ENCODE measurements at places on chromosomes 3 and 15. TPM values are rescaled to one million over a fixed set of nuclear protein-coding genes. Genes with fewer than 3 reads are reported as not detected.

DNA sequence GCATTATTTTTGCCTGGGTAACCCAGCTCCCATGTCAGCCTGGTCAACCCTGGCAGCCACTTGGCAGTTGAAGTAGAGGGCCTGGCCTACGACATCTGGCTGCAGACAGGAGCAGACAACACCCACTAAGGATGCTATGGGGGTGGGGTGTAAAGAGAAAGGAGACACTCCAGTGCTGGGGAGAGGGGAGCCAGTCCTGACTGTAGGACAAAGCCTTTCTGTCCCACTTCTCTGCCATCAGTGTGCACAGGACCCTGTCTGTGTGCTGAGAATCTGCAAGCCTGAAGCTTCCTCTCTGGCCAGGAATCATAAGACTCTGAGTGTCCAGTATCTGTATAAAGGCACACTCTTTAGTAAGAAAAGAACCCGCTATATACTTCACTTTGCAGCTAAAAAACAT, 96.3 kb upstream of the CHRM5 start:
- DNase-seq = no peak

- DNase-seq = peak; percentile 2
Observed at GRCh38 chr3:117691526-117691925, 981.9 kb downstream of the TUSC7 start.

GRCh38 chr3:57942388-57942787, 65.8 kb upstream of the FLNB start:
- DNase-seq = no peak

DNA sequence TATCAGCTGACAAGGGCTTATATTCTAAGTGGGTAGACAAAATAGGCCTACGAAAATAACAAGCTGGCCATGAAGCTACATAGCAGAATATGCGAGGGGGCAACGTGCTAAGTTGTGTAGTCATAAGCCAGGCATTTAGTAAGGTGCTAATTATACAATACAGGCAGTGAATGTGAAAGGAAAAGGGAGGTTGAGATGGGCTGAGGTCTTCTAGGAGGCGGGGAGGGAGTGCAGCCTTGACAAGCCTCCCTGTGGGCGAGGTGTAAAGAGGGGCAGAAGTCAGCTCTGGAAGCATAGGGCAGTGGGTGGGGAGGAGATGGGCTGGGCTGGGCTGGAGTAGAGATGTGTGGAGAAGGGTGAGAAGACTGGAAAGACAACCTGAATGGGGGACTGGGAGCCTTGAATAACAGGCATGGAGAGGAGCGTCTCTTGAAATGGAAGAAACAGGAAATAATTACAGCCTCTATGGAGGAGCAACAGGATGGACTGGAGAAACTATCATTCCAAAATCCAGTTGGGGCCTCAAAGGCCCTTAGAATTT, 1.2 kb downstream of the TIGIT start:
- no peak for DNase-seq

Gene POLQ
- polyA plus RNA-seq = 1.8 TPM

Gene IGDCC3
- not detected for polyA plus RNA-seq

DNA sequence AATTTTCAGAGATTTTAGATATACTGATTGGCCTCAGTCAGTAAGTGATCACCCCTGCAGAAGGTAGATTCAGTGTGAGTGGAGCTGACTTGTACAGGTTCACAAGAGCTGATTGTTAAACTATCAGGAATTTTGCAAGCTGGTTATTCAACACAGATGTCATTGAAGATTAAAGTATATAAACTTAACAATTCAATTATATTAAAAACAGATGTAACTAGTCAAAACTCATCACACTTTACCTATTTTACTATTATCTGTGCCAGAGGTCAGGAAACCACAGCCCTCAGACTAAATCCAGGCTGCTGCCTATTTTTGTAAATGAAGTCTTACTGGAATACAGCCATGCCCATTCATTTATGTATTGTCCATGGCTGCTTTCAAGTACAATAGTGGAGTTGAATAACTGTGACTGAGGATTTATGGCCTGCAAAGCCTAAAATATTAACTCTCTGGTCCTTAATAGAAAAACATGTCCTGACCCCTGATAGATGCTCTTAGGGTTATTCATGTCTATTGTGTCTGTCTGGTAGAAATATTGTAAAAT, 429.3 kb upstream of the PDZRN3 start:
- no peak for DNase-seq

Gene SH2D7
- not detected for polyA plus RNA-seq

Gene CPN2
- not detected for polyA plus RNA-seq

DNA sequence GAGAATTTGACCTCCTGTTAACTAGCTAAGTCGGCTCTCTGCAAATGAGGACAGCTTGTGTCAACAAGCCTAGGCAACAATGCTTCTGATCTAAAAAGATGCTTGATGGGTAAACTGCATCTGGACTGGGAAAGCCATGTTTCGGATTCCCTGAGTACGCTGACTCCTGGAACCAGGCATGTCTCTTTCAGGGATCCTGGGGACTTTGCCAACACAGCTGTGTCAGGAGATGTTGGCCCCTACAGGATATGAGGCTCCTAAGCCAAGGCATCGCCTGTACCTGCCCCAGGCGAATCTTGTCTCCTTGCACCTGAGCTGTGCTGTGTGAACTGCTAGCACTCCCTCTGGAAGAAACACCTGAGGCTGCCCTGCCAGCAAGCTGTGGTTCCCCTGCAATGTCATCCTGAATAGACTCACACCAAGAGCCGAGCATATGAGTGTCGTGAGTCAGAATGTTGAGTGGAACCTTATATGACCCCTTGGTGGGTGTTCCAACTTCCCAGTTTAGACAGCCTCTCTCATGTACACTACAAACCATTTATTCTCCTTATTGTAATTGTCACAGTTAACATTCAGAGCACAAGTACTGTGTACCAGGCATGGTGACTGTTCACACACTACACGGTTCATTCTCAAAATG, 17.0 kb downstream of the EOGT start:
- no peak for DNase-seq

Gene PLA2G4F
- not detected for polyA plus RNA-seq

- no peak for DNase-seq
Observed at GRCh38 chr3:12545473-12545791, at the start of gene MKRN2OS. TSS of gene MKRN2OS (minus strand) at chr3:12545499. CDS start at chr3:12545464, 35 bp downstream.

Gene SYNPR
- not detected for polyA plus RNA-seq

DNA sequence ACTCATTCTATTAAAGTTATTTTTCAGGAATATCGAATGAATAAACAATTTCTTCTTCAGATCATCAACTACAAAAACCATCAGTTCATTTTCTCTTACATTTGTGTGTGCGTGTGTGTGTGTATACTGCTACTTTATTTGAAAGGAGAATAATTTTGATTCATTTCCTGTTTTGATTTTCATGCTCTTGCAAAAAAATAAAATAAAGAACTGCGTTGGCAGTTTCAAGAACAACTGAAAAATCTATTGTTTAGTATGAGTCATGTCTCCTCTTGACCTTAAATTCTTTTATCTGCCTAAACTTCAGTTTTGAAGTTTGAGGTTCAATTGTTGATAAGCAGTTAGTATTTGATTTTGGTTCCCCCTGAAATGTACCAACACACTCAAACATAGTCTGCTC, 540.8 kb downstream of the FGF12 start:
- DNase-seq = peak; percentile 59

- no peak for DNase-seq
Observed at GRCh38 chr3:126948980-126949535, 33.9 kb upstream of the PLXNA1 start.

- DNase-seq = no peak
Observed at GRCh38 chr3:112806903-112807302, 39.8 kb downstream of the CD200R1L start.

Gene FSD2
- not detected for polyA plus RNA-seq

DNA sequence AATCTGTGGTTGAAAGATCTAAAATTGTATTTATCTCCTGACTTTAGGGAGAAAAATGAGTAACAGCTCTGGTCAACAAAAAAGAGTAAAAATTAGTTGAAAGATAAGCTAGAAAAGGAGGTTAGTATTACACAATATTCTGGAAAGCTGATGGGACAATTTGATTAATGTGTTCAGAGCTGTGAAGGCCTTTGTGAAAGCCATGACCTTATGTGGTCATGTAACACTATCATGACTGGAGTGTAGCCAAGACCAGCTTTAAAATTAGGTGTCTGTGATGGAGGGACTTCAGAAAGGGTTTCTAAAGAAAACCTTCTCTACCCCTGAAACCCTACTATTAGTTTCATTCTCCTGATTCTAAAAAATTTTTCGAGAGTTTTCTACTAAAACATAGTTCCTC, 127.2 kb downstream of the NFKBIZ start:
- DNase-seq = no peak

Gene GAP43
- polyA plus RNA-seq = not detected

Gene ADCY5
- polyA plus RNA-seq = 0.08 TPM

Gene CNTN3
- polyA plus RNA-seq = 0.08 TPM

DNA sequence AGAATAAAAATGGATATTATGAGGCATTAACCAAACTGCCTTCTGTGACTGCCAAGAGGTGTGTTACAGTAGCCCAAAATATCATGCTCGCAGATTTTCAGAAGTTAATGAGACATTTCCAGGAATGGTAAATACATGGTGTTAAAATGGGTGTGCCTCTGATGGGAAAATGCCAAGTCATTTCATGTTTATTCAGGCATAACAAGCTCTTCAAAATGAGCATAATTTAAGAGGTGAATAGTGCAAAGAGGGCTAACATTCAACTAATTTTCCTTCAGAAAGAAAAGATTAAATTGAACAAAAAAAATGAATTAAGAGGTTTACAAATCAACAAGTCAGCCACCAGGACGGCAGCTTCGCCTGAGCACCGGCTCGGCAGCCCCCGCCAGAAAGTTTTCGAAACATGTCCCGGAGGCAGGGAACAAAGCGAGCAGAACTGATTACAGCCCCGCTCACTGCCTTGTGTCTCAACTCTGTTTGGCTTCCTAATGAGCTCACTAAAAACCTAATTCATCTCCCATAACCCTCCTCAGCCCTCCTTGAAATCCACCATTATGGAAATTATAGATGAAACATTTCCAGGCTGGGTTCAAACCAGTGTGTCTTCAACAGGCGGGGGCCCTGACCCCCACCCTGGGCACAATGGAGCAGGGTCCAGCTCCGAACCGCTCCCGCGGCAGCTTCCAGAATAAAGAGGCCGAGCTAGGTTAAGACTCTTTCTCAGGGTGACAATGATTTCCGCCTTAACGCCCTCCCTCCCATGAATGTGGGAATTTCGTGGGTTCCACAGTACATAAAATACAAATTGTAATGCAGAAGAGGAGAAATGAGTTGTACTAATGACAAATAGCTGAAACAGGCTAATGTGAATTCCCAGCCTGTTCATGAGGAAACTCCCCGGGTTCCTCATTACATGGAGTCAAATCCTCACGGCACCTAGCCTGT, 43.9 kb downstream of the MEIS2 start:
- DNase-seq = peak; percentile 48

Gene DLL4
- 57.8 TPM for polyA plus RNA-seq

GRCh38 chr3:12985148-12985547, 88.1 kb downstream of the IQSEC1 start:
- DNase-seq = no peak

DNA sequence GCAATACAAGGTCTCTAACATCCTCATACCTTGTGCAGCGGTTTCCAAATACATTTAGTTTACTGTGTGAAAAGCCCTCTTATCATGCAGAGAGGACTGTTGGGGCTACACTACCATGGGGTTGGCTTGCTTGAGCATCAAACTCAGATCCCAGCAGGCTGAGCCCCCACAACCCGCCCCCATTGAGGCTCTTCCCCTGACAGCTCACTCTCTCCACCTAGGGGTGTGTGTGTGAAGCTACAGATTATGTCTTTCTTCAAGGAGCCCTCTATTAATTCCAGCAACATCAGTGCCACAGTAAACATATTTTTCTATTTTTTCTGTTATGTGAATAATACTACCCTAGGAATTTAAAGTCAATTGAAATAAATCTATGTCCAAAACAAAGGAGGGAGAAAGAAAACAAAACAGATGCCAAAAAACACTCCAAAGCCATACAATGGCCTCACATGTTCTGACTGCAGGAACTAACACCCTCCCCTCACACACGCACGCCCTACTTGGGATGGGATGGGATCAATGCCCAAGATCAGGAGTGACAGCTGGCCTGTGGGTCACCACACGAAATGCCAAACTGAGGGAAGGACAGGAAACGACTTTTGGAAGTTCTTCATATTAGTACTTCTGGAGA, 14.7 kb downstream of the TM4SF4 start:
- DNase-seq = peak; percentile 80

Data from endothelial cell of umbilical vein (primary cell).